CD8-positive, alpha-beta memory T cell (primary cell): ENCODE measurements at places on chromosomes 2 and 18. TPM values are rescaled to one million over a fixed set of nuclear protein-coding genes. Genes with fewer than 3 reads are reported as not detected.
A peak's percentile ranks its signal among the peaks of the same experiment; 100 is the strongest.

GRCh38 chr18:7941533-7941932 is 374.4 kb downstream of the PTPRM start:
- H3K4me3 ChIP-seq = no peak overlapping the region
- H3K4me1 ChIP-seq = peaks cover 6% of the 10 kb centered on the region
- no peaks in the 10 kb centered on the region for H3K36me3 ChIP-seq
- no peaks in the 10 kb centered on the region for H3K27me3 ChIP-seq

Gene CIB4
- total RNA-seq = not detected

- H3K4me3 ChIP-seq = no peak overlapping the region
- no peaks in the 10 kb centered on the region for H3K27me3 ChIP-seq
- H3K36me3 ChIP-seq = no peaks in the 10 kb centered on the region
- H3K27ac ChIP-seq = no peak overlapping the region
- no peaks in the 10 kb centered on the region for H3K4me1 ChIP-seq
These were observed 33.9 kb downstream of the SNORC start for GRCh38 chr2:232903989-232904388.

Gene SLC4A3
- total RNA-seq = not detected

GRCh38 chr2:152420936-152421335 is 86.0 kb downstream of the FMNL2 start:
- no peaks in the 10 kb centered on the region for H3K36me3 ChIP-seq
- H3K27ac ChIP-seq = no peak overlapping the region
- H3K27me3 ChIP-seq = no peaks in the 10 kb centered on the region
- H3K4me3 ChIP-seq = no peak overlapping the region

- no peaks in the 10 kb centered on the region for H3K27me3 ChIP-seq
- peaks cover 49% of the 10 kb centered on the region for H3K4me1 ChIP-seq
- peak overlapping the region; percentile 33 for H3K4me3 ChIP-seq
- no peaks in the 10 kb centered on the region for H3K36me3 ChIP-seq
- DNase-seq = no peak
These were observed 15.5 kb upstream of the ACVR1 start for GRCh38 chr2:157891643-157892041.

- H3K27me3 ChIP-seq = no peaks in the 10 kb centered on the region
- H3K4me3 ChIP-seq = no peak overlapping the region
- H3K4me1 ChIP-seq = no peaks in the 10 kb centered on the region
- no peaks in the 10 kb centered on the region for H3K36me3 ChIP-seq
- DNase-seq = no peak
These were observed 50.2 kb downstream of the DCDC2C start for GRCh38 chr2:3753561-3753960.

Gene TNFRSF11A
- 3.1 TPM for total RNA-seq

DNA sequence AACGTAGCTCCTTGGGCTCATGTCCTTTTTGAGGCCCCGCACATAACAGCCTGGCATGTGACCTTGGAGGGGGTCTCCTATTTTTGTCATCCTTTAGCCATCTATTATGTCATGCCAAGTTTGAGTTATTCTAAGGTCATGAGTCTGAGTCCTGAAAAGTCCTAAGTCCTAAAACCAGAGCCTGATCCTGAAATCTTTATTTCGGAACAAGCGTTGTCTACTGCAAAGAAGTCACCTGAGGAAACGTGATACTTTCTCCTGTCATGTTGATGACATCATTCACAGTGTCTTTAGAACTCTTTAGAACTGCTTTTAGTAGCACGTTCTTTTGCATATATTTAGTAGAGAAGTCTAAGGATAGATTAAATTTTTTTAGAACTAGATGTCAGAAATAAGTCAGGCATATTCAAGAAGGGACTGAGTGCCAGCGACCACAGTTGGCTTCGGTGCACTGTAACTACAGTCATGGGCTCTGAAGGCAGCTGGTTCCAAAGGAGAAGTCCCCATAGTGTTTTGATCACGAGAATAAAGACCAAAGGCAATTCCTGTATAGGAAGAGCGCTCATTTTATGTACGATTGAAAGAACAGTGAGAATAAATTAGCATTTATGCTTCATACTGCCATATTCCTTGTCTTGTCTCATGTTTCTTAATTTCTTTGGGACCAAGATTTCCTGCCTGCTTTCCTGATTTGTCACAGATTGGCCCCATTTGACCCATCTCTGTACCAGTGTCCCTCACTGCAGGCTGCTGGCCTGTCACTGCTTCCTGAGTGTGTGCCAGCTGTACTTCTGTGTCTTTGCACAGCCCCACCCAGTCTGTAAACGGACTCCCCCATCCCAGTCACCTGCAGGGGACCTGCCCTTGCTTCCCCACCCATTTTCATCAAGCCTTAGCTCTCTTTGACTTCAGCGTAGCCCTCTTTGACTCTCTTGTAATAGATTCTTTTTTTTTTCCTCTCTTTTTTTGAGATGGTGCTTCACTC is 75.8 kb downstream of the ASAP2 start:
- DNase-seq = no peak
- no peak overlapping the region for H3K27ac ChIP-seq
- no peaks in the 10 kb centered on the region for H3K27me3 ChIP-seq

Gene FSHR
- not detected for total RNA-seq
